ENCODE measurements at places on chromosomes 16 and 17. TPM values are rescaled to one million over a fixed set of nuclear protein-coding genes. Genes with fewer than 3 reads are reported as not detected.

The FLOT2 gene
- polyA plus RNA-seq = 400 TPM

The MVD gene
- polyA plus RNA-seq = 26.0 TPM

The B9D1 gene
- 5.0 TPM for polyA plus RNA-seq

The MMP28 gene
- polyA plus RNA-seq = 0.49 TPM

The CCL16 gene
- not detected for polyA plus RNA-seq

Data from IgD-negative memory B cell (primary cell).